ENCODE measurements at places on chromosomes 11 and 22.
A peak's percentile ranks its signal among the peaks of the same experiment; 100 is the strongest.

DNA sequence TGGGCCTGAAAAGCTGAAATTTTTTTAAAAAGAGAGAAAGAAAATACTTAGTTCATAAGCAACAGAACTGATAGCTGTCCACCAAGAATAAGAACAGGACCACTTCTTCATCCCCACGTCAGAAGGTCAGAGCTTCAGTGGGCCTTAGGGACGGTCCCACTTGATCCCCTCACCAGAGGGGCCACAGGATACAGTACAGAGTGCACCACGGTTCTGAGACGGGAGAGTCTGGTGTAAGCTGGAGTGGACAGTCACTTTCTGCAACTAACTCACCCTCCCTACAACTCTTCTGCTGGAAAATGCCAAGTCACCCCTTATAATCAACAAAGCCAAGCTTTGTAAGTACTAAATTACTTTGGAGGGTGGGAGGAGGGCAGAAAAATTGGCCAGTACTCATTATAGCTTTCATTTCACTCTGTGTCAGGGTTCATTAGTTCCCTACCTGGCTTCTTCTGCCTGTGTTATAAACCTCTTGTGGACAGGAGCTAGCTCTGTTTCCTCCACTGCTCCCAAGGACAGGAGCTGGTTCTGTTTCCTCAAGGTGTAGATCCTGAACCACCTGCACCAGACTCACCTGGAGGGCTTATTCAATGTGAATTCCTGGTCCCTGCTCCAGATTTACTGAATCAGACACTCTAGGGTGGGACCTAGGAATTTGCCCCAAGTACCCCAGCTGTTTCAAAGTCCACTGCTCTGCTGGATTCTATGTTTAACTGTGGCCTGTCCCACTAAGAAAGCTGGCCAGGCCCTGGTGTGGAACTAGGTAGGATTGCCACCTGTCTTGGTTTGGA, 39.6 kb downstream of the SCGB1A1 start:
- no peak for DNase-seq

DNA sequence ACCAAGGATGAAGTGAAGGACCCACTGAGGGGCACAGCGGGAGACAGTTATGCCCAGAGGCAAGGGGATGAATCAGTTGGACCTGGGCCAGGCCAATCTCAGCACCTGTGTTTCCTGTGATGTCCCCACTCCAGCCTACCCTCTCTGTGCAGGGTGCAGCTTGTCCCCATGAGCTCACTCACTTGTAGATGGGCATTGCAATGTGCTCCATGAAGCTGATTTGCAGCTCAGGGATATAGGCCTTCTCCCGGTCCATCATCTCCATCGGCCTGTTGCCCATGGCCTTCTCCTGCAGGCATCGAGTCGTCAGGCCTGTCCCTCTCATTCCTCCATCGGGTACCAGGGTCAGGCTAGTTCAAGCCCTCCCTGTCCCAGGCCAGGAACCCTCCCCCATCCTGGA, 96.2 kb downstream of the PDE2A start:
- no peak for DNase-seq

- no peak for DNase-seq
Observed at GRCh38 chr11:134358856-134359490, 27.2 kb downstream of the GLB1L2 start.

DNA sequence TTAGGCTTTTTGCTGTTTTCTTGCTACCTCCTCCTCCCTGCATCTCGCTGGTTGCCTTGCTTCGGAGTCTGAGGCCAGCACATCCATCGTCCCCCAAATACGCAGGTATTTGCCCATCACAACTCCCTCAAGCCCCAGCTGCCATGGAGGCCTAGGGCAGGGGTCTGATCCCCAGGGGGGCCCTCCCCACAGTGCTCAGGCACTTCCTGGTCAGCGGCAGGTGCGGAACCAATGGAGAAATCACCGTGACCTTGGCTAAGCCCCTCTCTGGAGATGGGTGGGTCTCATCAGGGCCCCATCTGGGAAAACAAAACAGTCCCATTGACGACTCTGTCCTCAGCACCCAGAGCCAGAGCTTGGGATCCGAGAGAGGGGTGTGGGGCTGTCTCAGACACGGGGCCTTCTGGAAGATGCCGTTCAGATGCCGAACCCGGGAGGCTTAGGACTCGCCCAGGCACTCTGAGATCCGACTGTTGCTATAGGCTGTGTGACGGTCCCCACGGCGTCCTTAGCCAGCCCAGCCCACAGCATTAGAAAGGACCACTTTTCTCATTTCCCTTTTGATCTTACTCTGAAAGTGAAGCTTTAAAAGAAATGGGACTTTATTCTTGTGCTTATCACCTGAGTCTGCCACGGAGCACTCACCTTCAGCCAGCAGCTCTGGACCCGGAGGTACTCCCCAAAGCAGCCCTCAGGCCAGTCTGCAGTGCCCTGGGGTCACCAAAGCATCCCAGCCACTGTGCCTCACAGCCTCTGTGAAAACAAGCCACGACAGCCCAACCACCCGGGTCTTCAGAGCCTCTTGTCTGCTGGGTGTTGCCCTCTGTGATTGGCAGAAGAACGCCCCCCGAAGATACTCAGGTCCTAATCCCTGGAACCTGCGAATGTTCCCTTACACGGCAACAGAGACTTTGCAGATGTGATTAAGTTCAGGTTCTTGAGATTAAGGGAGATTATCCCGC, 61.2 kb upstream of the SLC22A12 start:
- DNase-seq, result no peak

- DNase-seq, result peak; percentile 86
Observed at GRCh38 chr22:37051391-37052385, at the start of gene KCTD17. TSS of gene KCTD17 (plus strand) at chr22:37051742. CDS start at chr22:37051761, 19 bp downstream.

DNA sequence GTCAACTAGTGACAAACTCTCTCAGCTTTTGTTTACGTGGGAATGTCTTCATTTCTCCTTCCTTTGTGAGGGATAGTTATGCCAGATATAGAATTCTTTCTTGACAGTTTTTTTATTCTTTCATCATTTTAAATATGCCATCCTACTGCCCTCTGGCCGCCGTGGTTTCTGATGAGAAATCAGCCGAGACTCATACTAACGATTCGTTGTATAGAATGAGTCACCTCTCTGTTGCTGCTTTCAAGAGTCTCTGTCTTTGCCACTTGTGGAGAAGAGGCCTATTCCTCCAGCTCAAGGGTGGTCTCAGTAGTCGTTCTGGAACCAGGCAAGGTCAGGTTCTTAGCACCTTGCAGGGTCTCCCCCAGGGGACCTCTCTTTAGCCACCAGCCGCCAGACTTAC, 8.0 kb downstream of the MYO7A start:
- peak; percentile 78 for DNase-seq

DNA sequence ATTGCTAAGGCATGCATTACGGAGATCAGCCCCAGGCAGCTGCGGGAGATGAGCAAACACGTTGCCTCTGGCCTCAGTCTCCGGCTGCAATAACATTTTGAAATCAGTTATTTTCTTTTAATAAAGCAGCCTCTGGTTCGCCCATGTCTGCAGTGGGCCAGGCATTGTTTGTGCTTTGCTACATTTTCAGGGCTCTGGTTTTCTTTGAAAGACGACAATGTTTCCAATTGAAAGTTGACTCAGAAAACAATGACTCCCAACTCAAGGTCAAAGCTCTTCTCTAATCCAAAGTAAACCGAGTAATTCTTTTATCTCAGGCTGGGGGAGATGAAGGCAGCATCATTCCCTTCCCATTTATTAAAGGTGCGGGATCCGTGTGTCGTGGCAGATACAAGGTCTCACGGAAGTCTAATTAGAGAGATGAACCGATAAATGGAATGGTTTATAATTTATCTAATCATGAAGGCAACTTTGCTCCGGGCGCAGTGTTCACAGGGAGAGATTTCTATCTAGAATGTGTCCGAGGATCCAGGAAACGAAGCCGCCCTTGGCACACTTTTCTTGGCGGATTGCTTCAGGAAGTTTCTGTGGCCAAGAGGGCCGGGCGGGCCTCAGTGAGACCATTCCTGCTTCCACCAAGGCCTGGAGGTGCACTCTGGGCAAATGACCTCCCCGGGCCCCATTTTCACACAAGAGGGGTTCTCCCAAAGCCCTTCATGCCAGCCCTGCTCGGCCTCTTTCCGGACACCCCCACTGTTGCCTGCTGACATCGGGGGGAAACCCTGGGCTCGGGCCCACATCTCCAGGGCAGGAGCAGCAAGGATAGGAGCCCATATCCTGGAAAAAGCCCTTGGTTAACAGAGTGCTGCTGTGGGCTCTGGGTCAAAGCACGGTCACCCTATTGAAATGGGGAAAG, 811.4 kb downstream of the BRD1 start:
- no peak for DNase-seq

- no peak for DNase-seq
Observed at GRCh38 chr11:45580399-45580798, 85.0 kb downstream of the CHST1 start.

DNA sequence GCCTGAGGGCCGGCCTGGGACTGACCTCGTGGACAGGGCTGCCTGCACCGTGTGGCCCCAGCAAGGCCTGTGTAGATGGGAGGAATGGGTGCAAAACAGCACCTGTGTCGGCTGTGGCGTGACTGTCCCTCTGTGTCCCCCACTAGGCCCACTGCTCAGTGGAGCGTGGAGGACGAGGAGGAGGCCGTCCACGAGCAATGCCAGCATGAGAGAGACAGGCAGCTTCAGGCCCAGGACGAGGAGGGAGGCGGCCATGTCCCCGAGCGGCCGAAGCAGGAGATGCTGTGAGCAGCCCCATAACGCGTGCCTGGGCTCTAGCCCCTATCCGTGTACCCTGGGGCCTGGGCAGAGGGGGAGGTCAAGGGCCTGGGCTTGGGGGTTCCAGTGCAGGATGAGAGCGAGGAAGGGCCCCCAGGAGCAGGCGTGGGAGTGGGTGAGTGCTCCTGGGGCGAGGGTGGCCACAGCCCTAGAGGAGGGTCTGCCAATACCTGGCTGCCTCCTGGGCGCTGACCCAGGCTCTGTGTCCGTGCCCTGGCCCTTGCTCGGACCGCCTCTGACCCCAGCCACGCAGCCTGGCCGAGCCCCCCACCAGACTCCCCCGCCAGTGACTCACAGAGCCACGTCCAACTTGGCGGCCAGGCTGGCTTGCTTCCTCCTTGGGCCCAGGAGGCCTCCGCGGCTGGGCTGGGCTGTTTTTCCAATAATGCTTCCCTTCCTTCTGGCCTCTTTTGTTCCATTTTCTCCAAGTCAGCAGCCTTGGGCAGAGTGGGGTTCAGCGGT, 11.6 kb downstream of the PRR33 start:
- no peak for DNase-seq

GRCh38 chr11:944711-945470, 19.2 kb downstream of the AP2A2 start:
- DNase-seq, result no peak

- no peak for DNase-seq
Observed at GRCh38 chr22:41132550-41132949, 40.2 kb downstream of the EP300 start.

GRCh38 chr22:46783721-46784120, 21.3 kb downstream of the TBC1D22A start:
- no peak for DNase-seq

- no peak for DNase-seq
Observed at GRCh38 chr11:6197466-6198200, 1.4 kb upstream of the OR52W1 start.

GRCh38 chr11:31856248-31856647, 45.1 kb upstream of the PAX6 start:
- no peak for DNase-seq

DNA sequence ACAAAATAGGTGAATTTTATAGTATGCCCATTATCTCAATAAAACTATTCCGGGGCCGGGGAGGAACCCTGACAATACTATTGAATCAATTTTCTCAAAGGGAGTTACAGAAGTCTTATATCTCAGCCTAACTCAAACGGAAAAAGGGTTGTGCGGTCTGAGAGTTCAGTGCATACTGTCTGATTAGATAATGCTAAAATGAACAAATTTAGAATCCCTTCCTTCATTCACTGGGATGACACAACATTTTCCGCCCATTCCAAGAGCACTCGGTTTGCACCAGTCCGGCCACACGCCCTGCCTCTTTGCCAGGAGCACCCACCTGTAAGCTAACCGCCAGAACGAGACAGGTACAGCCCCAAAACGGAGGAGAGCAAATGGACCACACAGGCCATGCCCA, 50.0 kb upstream of the NFRKB start:
- DNase-seq, result no peak

DNA sequence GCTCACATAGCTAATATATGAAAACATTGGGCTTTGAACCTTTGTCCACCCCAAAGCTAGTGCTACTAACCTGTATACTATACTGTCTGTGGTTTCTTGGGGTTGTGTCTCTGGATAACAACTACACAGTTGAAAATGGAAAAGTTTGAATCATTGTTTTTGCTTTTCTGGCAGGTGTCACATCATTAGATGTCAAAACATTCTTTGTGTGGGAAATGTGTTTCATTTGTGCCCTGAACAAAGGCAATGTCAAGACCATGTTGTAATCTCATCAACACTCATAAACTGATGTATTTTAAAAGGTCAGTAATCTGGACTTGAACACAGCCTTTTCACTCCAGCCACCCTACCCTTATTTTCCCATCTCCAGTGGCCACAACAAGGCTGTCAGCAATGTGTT, 16.5 kb downstream of the SYT13 start:
- no peak for DNase-seq

GRCh38 chr11:102933627-102934026, 21.9 kb downstream of the MMP13 start:
- no peak for DNase-seq

GRCh38 chr11:120012245-120012644, 125.7 kb downstream of the TRIM29 start:
- DNase-seq, result no peak
